ENCODE measurements at places on chromosomes 1 and 21.

- H3K4me3 ChIP-seq: no peak overlapping the region
- DNase-seq: no peak
- no peaks in the 10 kb centered on the region for H3K4me1 ChIP-seq
- no peaks in the 10 kb centered on the region for H3K36me3 ChIP-seq
Observed at GRCh38 chr21:33030633-33031032, 4.9 kb downstream of the OLIG2 start.

DNA sequence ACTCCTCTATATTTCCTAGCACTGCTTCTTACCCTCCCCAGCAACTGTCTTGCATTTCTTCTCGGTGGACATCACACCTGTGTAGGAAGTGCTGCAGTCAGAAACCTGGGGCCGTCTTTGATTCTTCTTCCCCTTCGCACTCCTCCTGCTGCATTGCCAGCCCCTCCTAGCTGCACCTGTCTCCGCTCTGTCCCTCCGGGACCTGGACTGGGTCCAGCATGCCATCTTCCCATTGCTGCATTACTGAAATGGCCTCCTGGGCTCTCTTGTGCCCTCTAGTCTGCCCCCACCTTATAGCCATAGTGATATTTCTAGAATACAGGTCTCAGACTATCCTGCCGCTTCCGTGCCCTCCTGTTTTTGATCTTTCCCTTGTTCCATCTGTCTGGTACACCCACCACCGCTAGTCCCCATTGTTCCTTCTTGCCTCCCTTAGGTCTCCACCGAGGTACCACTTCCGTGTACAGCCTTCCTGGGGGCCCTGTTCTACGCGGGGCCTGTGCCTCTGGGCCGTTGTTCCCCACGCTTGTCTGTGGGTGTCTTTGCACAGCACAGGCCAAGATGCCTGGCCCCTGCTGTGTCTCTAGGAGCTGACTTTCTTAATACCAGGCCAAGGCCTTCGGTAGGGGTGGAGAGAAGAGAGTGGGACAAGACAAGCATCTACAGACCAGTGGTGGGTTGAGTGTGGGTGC, 107.6 kb downstream of the GALNT2 start:
- H3K4me1 ChIP-seq: peaks cover 11% of the 10 kb centered on the region
- H3K27ac ChIP-seq: no peak overlapping the region
- no peak for DNase-seq
- no peaks in the 10 kb centered on the region for H3K27me3 ChIP-seq
- peaks cover 2% of the 10 kb centered on the region for H3K36me3 ChIP-seq
- H3K4me3 ChIP-seq: no peak overlapping the region

- no peaks in the 10 kb centered on the region for H3K4me1 ChIP-seq
- DNase-seq: peak; percentile 83
- no peak overlapping the region for H3K27ac ChIP-seq
- H3K27me3 ChIP-seq: no peaks in the 10 kb centered on the region
- H3K4me3 ChIP-seq: no peak overlapping the region
Observed at GRCh38 chr1:19309123-19309813, 2.7 kb downstream of the AKR7A2 start.

- H3K4me3 ChIP-seq: no peak overlapping the region
- no peaks in the 10 kb centered on the region for H3K27me3 ChIP-seq
- DNase-seq: no peak
- no peak overlapping the region for H3K27ac ChIP-seq
Observed at GRCh38 chr1:171965777-171966176, 124.5 kb downstream of the DNM3 start.

DNA sequence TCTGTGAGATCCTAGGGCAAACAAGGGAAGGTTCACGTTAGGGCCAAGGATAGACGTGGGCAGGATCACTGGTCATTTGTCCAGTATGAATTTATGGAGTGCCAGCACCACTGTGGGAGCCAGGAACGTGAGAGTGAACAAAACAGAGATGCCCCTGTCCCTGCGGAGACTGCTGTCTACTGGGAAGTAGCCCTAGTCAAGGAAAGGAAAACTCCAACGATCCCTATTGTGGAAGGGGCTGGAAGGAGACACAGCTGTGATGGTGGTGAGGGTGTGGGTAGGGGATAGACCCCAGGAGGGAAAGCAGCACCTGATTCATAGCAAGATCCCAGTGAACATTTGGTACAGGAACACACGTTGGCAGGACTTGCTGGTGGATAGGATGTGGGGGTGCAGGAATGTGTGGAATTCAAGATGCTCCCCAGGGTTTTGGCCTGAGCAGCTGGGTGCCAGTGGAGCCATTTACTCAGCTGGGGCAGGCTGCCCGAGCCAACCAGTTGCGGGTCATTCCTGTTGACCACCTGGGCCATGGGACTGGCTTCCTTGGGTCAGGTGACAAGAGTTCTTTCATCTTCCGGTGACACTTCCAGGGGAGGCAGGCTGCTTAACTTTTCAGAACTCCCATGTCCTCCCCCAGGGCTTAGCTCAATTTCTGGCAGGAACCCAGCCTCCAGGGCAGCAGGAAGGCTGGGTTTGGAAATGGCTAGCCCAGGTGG, 1.2 kb upstream of the ATP13A2 start:
- H3K27ac ChIP-seq: no peak overlapping the region
- H3K27me3 ChIP-seq: no peaks in the 10 kb centered on the region
- no peaks in the 10 kb centered on the region for H3K36me3 ChIP-seq

GRCh38 chr1:26434161-26434752, 2.1 kb downstream of the DHDDS start:
- H3K4me3 ChIP-seq: no peak overlapping the region
- H3K27me3 ChIP-seq: no peaks in the 10 kb centered on the region
- H3K27ac ChIP-seq: no peak overlapping the region

- no peaks in the 10 kb centered on the region for H3K27me3 ChIP-seq
- H3K4me1 ChIP-seq: peaks cover 2% of the 10 kb centered on the region
- peak; percentile 44 for DNase-seq
- H3K36me3 ChIP-seq: no peaks in the 10 kb centered on the region
Observed at GRCh38 chr1:220497220-220497947, 30.6 kb upstream of the MARK1 start.

DNA sequence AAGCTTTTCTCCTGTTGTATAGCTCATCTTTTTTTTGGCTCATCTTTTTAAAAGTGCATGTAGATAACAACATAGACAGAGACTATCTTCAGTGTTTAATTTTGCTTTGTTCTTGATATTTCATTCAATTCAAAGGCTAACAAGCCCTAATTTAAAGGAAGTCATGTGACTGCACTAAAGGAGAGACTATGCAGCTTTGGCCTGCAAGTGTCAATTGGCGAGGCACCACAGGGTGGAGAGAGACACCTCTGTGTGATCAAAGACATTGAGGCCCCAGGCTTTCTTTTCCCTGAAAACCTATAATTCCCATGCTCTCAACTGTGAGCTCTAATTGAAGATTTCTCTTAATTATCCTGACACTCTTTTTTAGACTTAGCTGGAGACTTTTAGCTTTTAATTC, 53.6 kb downstream of the CHODL start:
- no peaks in the 10 kb centered on the region for H3K36me3 ChIP-seq
- DNase-seq: no peak
- H3K4me3 ChIP-seq: no peak overlapping the region

DNA sequence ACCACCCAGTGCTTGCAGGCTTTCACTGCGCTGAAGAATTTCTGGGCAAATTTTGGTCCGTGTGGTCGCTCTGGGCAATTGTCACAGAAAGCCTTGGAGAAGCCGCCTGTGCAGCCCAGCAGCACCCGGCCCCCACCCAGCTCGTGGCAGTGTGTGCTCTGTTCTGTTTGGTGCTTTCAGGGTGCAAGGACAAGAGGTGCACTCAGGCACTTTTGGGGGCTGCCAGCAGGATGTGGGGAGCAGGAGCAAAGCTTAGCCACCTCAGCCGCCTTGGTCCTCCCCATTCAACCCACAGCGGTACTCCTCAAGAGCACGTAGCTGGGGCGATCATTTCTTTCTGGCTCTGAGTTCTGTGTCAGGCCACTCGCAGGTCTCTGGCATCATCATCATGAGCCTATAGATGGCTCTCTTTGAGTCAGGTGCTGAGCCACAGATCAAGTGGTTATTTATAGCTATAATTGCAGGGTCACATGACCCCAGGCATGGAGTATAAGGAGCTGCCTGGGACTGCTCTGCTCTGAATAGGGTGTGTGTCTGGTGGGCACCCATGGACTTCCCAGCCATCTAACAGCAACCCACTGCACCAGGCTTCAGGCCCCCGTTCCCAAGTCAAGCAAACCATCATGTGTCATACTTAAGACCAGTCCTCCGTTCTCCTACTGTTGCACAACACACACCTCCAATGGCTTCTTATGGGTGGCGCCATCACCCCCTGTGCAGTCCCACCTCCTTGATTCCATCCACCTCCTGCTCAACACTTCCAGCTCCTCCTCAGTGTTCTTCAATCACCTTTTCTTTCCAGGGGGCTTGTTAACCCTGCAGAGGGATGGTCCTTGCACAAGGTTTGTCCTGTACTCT, 18.1 kb upstream of the TENT5C start:
- H3K27ac ChIP-seq: no peak overlapping the region
- peaks cover 17% of the 10 kb centered on the region for H3K4me1 ChIP-seq
- H3K4me3 ChIP-seq: no peak overlapping the region
- no peak for DNase-seq
- H3K27me3 ChIP-seq: no peaks in the 10 kb centered on the region
- H3K36me3 ChIP-seq: no peaks in the 10 kb centered on the region

- no peaks in the 10 kb centered on the region for H3K36me3 ChIP-seq
- H3K4me1 ChIP-seq: peaks cover 10% of the 10 kb centered on the region
- no peaks in the 10 kb centered on the region for H3K27me3 ChIP-seq
- peak overlapping the region; percentile 71 for H3K4me3 ChIP-seq
Observed at GRCh38 chr1:226111098-226111882, 48.8 kb downstream of the H3-3A start.

- no peaks in the 10 kb centered on the region for H3K27me3 ChIP-seq
- no peak overlapping the region for H3K27ac ChIP-seq
- H3K4me1 ChIP-seq: no peaks in the 10 kb centered on the region
- DNase-seq: no peak
Observed at GRCh38 chr1:99537886-99538617, 107.9 kb upstream of the PALMD start.

DNA sequence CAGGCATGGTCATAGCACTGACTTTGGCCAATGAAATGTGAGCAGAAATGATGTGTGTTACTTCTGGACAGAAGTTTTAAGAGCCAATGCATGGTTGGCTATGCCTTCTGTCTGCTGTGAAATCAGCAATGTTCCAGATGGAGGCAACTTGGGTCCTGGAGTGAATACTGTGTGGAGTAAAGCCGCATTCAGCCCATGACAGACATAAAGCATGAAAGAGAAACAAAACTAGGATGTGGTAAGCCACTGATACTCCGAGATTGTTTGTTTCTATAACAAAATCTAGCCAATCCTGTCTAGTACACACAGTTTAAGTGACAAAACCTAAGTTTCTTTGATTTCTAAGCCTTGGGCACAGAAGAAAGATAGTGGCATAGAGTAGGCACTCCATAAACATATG, 47.1 kb upstream of the ARHGAP29 start:
- H3K27me3 ChIP-seq: no peaks in the 10 kb centered on the region
- no peak overlapping the region for H3K4me3 ChIP-seq
- H3K36me3 ChIP-seq: no peaks in the 10 kb centered on the region
- H3K27ac ChIP-seq: no peak overlapping the region
- DNase-seq: no peak
- H3K4me1 ChIP-seq: no peaks in the 10 kb centered on the region

DNA sequence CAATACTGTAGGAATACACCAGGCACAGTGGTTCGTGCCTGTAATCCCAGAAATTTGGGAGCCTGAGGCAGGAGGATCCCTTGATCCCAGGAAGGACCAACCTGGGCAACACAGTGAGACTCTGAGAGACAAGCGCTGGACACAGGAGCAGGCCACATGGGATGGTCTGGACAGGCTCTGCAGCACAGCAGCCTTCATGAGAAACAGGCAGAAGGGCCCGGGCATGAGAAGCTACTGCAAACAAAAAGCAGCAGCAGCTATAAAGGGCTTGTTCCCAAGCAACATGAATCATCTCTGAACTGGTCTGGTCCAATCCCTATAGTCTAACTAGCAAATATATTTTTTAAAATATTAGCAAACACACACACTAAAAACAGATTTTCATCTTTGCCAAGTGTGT, 35.5 kb upstream of the SLAMF9 start:
- H3K36me3 ChIP-seq: no peaks in the 10 kb centered on the region
- H3K27ac ChIP-seq: no peak overlapping the region
- DNase-seq: no peak
- no peaks in the 10 kb centered on the region for H3K4me1 ChIP-seq

- no peak for DNase-seq
- no peak overlapping the region for H3K4me3 ChIP-seq
- H3K27ac ChIP-seq: no peak overlapping the region
- no peaks in the 10 kb centered on the region for H3K36me3 ChIP-seq
- H3K4me1 ChIP-seq: no peaks in the 10 kb centered on the region
- no peaks in the 10 kb centered on the region for H3K27me3 ChIP-seq
Observed at GRCh38 chr1:15275921-15276683, 29.1 kb downstream of the FHAD1 start.

DNA sequence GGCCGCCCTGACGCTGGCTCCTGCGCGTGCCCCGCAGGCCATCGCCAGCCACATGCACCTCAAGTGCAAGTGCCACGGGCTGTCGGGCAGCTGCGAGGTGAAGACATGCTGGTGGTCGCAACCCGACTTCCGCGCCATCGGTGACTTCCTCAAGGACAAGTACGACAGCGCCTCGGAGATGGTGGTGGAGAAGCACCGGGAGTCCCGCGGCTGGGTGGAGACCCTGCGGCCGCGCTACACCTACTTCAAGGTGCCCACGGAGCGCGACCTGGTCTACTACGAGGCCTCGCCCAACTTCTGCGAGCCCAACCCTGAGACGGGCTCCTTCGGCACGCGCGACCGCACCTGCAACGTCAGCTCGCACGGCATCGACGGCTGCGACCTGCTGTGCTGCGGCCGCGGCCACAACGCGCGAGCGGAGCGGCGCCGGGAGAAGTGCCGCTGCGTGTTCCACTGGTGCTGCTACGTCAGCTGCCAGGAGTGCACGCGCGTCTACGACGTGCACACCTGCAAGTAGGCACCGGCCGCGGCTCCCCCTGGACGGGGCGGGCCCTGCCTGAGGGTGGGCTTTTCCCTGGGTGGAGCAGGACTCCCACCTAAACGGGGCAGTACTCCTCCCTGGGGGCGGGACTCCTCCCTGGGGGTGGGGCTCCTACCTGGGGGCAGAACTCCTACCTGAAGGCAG, 23.4 kb upstream of the ARF1 start:
- H3K27me3 ChIP-seq: peaks cover 20% of the 10 kb centered on the region
- no peaks in the 10 kb centered on the region for H3K36me3 ChIP-seq
- H3K4me3 ChIP-seq: no peak overlapping the region
- H3K4me1 ChIP-seq: no peaks in the 10 kb centered on the region

GRCh38 chr1:165860065-165860464, 32.7 kb downstream of the UCK2 start:
- no peaks in the 10 kb centered on the region for H3K4me1 ChIP-seq
- no peak overlapping the region for H3K4me3 ChIP-seq

- H3K27me3 ChIP-seq: no peaks in the 10 kb centered on the region
- no peaks in the 10 kb centered on the region for H3K4me1 ChIP-seq
- H3K4me3 ChIP-seq: no peak overlapping the region
- H3K27ac ChIP-seq: no peak overlapping the region
- DNase-seq: no peak
- H3K36me3 ChIP-seq: no peaks in the 10 kb centered on the region
Observed at GRCh38 chr1:228846952-228847351, 111.7 kb downstream of the RHOU start.

GRCh38 chr1:6554907-6555778, at the start of gene TAS1R1:
Gene TAS1R1 (plus strand): TSS chr1:6555307. CDS start chr1:6555374, 67 bp downstream.
- no peak for DNase-seq
- H3K4me3 ChIP-seq: peak within 1 kb of the TSS; percentile 84
- no peak within 1 kb of the TSS for H3K27ac ChIP-seq
- no peaks in the 10 kb centered on the region for H3K36me3 ChIP-seq
- peaks cover 8% of the 10 kb centered on the region for H3K4me1 ChIP-seq

GRCh38 chr21:36798491-36798890, 99.6 kb downstream of the SIM2 start:
- no peaks in the 10 kb centered on the region for H3K4me1 ChIP-seq
- no peak overlapping the region for H3K4me3 ChIP-seq
- H3K27me3 ChIP-seq: no peaks in the 10 kb centered on the region
- H3K27ac ChIP-seq: no peak overlapping the region
- H3K36me3 ChIP-seq: no peaks in the 10 kb centered on the region
- DNase-seq: no peak

Measured in kidney (tissue), 22 donors.